ENCODE measurements at places on chromosomes 2 and 18.

DNA sequence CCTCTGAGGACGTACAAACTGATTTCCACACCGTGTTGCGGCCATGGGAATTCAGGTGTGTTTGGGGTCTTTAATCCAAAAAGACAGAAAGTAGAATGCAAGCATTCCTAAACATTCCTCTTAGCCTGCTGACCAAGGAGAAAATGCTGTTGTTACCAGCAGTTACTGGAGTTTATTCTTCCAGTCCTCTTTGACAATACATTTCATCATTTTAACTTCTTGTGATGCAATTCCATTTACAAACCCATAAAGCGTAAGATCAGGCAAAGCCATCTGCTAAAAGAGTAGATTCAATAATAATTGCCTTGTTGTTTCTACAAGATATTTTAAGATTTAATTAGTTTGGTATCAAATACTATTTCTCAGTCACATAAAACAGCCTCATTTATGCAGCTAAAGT lies 32.7 kb downstream of the SPIRE1 start:
- no peak for DNase-seq

DNA sequence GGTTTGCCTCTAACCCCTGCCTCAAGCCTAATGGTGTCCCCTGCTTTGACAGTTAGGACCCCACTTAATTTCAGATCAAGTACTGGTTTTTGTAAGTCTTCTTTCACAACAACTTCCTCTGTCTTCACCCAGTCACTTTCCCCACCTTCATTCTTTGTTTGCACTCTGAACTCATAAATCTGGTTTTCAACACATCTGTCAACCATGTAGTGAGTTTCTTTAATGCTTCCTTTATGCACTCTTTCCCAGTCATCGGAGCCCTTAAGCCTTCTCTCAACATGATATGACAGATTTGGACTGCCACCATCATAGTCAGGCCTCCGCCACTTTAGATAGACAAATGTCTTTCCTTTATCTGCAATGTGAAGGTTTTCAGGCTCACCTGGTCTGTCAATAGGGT lies 109.1 kb downstream of the PLEKHA3 start:
- no peak for DNase-seq

DNA sequence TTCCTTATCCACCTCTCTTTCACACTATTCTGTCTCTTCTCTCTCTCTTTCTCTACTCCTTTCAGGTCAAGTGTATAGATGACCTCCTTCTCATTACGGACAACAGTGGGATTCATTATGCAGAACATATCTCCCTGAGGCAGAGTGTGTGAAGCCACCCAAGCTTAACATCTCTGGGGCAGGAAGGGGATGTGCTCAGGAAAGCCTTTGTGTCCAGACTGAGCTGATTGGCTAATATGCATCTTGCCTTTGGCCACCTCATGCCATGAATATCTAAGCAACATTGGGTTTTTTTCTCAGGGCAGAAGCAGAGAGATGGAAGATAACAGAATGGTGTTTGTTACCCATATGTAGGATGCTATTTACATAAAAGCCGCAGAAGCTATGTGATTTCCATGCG lies 211.4 kb upstream of the LRRTM1 start:
- no peak for DNase-seq

GRCh38 chr2:227154986-227155774 lies 8.8 kb downstream of the COL4A4 start:
- DNase-seq: no peak

- no peak for DNase-seq
Measured at GRCh38 chr18:28522236-28522635, 345.3 kb upstream of the CDH2 start.

DNA sequence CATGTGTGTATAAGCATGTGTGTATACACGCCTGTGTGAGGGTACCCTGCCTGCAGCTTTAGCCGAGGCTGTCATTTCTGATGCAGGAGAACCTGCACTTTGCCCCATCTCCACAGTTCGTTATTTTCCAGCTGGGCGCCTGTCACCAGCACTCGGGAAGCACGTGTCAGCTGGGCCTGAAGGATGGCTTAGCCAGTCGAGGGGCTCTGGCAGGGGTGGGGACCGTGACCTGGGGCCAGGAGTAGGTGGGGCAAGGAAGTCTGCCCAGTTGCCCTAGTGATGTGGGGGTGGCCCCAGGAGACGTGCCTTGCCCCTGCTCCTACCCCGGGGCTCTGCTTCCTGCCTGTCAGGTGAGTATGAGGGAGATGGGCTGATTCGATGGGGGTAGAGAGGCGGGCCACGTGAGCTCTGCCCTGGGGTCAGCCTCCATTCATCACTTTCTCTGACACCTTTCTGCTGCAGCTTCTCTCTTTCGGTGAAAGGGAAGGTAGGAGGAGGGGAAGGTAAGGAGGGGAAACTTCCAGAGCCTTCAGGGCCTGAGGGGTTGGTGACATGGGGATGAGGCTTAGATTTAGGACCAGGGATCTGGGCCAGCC lies 130.6 kb upstream of the SKOR2 start:
- DNase-seq: no peak

Data from stimulated activated CD4-positive, alpha-beta T cell treated with anti-CD3 and anti-CD28 coated beads, TNF-alpha, amount 100 ng/mL, for 1 hour (primary cell).